ENCODE measurements at places on chromosomes 13 and 19.

- DNase-seq = peak; percentile 76
Observed at GRCh38 chr19:29673451-29674371, 8.4 kb downstream of the PLEKHF1 start.

GRCh38 chr13:48210178-48210577 is 22.8 kb upstream of the ITM2B start:
- no peak for DNase-seq

- DNase-seq = no peak
Observed at GRCh38 chr13:99227331-99227900, 26.8 kb downstream of the UBAC2 start.

- no peak for DNase-seq
Observed at GRCh38 chr13:44255771-44256364, 117.8 kb upstream of the SERP2 start.

- DNase-seq = no peak
Observed at GRCh38 chr19:11023016-11023415, 62.2 kb downstream of the SMARCA4 start.

DNA sequence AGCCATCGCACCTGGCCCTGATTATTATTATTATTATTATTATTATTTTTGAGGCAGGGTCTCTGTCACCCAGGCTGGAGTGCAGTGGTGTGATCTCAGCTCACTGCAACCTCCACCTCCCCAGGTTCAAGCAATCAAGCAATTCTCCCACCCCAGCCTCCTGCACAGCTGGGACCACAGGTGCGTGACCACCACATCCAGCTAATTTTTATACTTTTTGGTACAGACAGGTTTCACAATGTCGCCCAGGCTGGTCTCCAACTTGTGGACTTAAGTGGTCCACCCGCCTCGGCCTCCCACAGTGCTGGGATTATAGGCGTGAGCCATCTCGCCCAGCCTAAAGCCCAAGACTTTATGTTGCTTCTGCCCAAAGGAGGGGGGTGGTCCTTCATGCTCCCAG is 6.0 kb upstream of the AP1M2 start:
- no peak for DNase-seq

GRCh38 chr13:24629320-24629719 is 50.9 kb upstream of the ATP12A start:
- no peak for DNase-seq

DNA sequence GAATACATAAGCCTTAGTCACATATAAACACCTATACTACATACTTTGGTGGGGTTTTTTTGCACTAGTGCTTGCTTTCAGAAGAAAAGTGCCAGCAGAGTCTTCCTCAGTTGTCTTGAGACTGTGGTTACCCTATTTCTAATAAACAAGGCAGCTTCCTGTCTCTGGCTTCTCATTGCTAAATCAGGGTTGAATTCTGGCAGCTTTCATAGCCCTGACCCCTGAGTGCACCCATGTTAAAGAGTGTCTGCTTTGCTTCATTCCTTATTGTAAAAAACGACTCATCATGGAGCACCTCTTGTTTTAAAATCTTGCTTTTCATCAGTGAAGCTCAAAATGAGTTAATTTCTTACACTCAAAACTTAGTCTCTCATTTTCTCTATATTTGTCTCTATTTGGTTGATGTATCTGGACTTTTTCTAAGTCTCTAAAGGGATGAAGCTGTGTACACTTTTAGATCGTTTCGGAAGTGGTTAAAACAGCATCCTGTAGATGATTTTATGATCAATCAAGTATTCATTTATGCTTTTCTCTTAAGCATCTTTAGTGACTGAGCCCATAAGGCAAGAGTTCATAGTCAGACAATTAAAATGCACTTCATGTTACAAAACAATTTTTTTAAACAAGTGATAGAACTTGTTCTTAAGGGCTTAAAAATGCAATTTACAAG is 72.1 kb downstream of the KLF12 start:
- no peak for DNase-seq

DNA sequence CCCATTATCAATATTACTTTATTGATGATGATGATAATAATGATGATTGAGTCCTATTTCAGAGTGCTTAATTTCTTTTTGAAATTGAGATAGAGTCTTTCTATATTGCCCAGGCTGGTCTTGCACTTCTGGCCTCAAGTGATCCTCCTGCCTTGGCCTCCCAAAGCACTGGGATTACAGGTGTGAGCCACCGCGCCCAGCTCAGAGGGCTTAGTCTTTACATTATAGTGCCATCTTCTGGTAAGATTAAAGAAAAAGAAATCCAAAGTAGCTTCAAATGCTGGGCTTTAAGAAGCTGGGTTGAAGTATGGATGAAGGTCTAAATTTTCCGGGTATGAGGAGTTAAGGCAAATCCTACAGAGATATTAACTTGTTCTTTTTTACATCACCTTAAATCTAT is 3.4 kb upstream of the ZNF333 start:
- DNase-seq = no peak

- no peak for DNase-seq
Observed at GRCh38 chr19:55175117-55175867, 4.8 kb downstream of the SYT5 start.

GRCh38 chr19:29576761-29577648 is 29.1 kb upstream of the POP4 start:
- no peak for DNase-seq

DNA sequence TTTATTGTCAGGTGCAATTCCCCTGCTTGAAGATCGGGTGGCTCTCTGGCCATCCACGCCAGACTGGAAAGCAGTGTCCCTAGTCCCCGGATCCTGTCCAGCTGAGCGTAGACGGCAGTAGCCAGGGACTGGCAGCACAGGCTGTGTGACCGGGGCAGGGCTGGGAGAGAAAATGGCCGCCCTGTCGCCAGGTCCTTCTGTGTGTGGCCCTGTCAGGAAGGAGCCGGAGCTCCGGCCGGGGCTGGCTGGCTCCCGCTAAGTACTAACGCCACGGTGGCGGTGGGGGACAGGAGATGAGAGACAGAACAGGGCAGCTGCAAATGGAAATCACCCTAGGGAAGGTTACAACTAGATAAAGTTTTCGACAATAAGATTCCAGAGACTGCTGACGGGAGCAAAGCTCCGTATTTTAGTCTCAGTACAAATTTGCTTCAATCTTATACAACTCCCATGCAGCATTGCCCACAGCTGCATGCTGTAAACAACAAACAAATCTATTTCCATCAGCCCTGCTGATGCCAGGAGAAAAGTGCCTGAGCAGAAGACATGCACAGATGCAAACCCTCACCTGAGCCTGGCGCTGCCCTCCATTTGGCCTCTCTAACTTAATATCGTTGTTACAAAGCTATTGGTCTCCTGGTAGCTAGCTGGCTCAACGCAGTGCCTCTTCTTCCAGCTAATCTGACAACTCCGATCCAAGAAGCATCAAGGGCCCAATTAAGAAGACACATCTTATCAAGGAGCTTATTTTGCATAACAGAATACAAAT is 253.0 kb downstream of the TSHZ3 start:
- no peak for DNase-seq

DNA sequence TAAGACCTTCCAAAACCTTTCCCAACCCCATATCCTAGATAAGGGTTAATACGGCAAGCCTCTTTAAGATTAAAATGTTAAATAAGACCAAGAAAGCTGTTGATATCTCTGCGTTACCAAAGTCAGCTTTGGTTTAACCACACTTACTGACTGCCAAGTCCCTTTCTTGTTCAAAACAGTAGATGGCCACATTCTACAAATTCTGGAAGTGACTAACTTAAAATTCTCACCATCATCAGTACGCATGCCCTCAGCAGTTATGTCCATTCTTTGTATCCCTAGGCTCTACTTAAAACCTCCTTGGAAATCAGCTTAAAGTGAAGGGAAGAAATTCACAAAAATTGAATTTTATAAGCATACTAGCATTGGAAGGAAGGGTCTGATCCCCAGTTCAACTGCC is 23.6 kb downstream of the SOHLH2 start:
- no peak for DNase-seq

- DNase-seq = no peak
Observed at GRCh38 chr19:6481541-6482342, at the start of gene DENND1C. Gene DENND1C (minus strand): TSS chr19:6481787. CDS start chr19:6481695, 92 bp downstream.

- DNase-seq = peak; percentile 84
Observed at GRCh38 chr19:1168572-1169410, 5.3 kb downstream of the SBNO2 start.

- DNase-seq = no peak
Observed at GRCh38 chr13:34411894-34412293, 530.2 kb upstream of the NBEA start.

DNA sequence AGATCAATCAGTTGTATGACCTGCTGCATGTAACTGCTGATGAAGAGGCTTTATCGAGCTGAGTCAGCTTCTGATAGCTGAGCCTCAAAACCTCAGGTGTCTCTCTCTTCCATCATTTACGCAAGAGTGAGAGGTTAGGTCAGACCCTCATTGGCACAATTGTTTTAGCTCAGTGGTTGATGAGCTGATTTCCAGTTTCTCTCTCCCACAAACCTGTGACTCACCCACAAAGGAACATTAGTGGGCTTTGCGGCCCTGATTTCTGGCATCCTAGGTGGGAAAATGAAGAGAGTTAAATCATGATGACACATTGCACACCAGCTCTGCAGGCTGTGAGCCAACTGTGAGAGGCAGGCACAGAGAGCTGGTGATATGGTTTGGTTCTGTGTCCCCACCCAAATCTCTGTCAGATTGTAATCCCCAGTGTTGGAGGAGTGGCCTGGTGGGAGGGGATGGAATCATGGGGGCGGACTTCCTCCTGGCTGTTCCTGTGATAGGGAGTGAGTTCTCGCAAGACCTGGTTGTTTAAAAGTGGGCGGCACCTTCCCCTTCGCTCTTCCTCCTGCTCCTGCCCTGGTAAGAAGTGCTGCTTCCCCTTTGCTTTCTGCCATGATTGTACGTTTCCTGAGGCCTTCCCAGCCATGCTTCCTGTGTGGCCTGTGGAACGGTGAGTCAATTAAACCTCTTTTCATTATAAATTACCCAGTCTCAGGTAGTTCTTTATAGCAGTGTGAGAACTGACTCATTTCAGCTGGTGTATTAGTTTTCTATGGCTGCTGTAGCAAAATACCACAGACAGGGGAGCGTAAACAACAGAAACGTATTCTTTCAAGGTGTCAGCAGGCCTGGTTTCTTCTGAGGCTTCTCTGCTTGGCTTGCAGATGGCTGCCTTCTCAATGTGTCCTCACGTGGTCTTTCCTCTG is 33.5 kb upstream of the TMTC4 start:
- DNase-seq = no peak

DNA sequence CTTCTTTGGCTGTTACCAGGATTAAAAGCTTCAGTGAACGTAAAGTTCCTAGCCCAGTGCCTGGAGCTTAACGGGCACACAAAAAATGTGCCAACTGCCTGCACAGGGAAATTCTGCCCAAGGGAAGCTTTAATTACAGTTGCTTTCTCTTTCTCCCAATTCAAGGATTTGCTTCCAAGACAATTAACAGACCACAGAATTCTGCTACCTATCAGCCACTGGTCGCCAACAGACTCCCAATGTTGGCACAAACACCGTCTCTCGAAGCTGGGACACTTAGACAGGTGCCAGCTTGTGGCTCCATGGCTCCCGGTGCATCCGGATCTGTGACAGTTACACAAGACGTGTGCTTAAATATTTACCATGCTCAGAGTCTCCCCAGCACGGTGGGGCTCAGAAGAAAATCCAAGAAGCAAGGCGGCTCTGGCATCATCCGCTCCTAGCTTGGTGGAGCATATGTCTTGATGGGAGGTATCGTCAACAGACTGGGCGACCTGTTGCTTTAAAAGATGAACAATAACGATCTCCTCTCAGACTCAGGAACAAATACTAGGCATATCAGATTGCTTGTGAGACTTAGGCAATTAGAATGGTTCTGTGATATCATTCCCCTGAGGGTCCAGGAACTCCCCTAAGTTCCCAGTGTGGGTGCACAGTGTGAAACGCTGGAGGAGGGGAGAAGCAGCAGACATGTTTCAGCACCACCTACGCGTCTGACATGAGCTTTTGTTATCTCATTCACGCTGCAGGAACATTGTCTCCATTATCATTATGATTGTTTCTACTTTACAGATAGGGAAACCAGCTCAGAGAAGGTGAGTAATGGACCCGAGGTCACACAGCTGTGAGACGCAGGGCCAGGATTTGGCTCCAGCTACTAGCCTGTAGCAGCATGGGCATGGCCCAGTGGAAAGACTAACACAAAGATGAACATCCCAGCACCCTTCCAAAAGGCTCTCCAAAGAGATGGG is 61.6 kb downstream of the ALOX5AP start:
- DNase-seq = no peak

- DNase-seq = no peak
Observed at GRCh38 chr13:33334831-33335230, 49.3 kb upstream of the STARD13 start.

DNA sequence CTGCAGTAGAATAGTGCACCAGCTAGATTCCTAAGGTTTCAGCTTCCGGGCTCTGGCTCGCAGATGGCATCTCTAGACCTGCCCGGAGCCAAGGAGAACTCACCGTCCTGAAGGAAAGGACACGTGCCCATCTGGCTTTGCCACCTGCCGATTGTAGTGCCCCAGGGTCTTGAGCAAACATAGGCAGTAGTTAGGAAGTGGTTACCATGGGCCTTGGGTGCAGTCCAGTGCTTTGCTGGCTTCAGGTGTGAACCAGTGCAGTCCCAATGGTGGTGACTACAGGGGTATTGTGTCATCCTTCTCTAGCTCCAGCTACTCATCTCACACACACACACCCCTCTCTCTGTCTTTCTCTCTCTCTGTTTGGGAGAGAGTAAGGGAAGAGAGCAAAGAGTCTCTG is 61.4 kb upstream of the TEX29 start:
- DNase-seq = no peak

- no peak for DNase-seq
Observed at GRCh38 chr13:110037925-110038573, 251.7 kb upstream of the IRS2 start.

GRCh38 chr13:71605744-71606143 is 261.3 kb downstream of the DACH1 start:
- DNase-seq = no peak

- no peak for DNase-seq
Observed at GRCh38 chr13:39672378-39673132, 17.1 kb downstream of the COG6 start.

DNA sequence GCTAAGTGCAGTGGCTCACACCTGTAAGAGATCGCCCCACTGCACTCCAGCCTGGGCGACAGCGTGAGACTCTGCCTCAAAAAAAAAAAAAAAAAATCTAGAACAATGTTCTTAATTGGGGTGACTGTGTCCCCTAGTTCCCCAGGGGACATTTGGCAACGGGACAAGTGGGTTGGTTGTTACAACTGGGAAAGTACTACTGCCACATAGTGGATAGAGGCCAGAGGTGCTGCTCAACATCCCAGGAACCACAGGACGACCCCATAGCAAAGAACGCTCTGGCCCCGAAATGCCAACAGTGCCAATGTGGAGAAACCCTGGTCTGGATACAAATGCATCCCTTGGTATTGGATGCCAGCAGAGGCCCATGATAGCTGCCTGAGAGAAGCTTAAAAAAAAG is 11.8 kb downstream of the NLRP12 start:
- DNase-seq = no peak

DNA sequence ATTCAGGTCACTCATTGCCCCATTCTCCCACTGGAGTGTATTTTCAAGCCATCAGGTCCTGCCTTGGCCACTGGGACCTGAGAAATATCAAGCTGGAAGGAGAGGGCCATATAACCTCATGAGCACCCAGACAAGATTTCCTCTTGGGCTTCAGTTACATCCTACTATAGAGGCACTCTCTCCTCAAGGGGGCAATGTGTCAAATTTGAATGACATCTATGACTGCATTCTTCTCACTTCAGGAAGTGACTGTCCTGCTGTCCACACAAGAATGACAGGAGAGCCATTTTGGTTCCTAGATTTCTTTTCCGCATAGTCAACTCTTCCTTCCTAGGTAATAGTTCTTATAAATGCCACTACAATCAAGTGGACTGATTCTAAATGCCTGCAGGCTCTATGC is 416.2 kb downstream of the DIAPH3 start:
- DNase-seq = no peak

GRCh38 chr13:28555096-28555495 is 60.2 kb upstream of the FLT1 start:
- DNase-seq = no peak
